ENCODE measurements at places on chromosomes 13 and 19.

- DNase-seq, result no peak
Observed at GRCh38 chr19:46482631-46483030, 11.3 kb upstream of the PNMA8A start.

DNA sequence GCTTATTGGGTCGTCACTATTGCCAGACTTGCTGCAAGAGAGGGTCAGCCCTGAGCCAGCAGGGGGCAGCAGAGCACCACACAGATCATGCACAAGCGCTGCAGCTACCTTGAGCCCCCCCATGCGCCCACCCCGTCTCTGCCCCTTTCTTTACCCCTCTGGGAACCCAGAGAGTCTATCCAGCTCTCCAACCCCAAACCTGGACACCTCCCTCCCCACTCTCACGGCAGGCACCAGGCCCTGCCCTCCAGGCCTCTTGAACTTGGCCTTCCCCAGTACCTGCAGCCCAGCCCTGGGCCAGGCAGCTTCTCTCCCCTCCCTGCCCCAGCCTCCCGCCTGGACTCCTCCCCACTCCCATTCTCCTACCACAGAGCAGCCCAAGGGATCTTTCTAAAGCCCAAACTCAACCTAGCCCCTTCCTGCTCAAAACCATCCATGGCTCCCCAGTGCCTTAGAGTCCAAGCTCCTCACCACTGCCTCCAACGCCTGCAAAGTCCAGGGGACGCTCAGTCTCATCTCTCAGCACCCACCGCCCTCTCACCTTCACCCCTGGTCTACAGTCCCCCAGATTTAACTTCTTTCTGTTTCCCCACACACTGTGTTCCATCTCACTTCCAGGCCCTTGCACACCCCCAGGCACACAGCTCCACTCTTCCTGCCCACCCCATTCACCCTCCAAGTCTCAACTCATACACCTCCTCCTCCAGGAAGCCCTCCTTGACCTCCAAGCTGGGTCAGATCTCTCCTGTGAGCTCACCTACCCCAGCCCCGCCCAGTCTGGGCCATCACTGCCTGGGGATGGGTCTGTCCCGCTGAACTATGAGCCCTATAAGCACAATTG is 9.4 kb upstream of the CEACAM16 start:
- DNase-seq, result peak; percentile 76

DNA sequence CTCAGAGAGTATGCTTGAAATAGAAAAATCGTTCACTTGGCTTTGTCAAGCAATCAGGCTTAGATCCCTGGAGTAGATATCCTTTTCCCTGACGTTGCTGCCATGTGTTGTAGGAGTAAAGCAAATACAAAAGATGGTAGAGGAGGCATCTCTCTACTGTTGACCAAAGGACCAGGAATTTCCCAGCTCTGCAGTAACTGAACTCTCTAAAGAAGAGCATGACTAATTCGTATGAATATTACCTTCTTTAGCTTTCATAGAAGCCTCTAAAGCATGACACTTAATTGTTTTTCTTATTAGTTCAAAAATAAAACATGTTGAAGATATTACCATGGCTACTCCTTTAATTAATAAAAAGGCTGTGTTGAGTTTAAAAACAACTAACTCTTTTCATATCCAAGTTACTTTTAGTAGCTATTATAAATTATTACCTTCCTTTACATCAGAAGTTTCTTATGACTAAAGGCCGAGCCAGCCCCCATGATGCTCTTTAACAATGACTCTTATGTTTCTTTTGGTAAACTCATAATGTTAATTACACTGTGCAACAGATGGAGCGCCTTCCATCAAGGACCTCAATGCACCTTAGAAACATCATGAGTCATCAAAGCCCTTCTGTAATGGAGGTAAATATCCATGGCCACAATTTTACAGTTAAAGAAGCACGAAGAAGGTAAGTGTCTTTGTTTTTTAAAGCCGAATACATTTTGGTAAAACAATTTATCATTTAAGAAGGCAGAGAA is 352.4 kb downstream of the KLF5 start:
- no peak for DNase-seq

GRCh38 chr13:65532231-65532630 is 1697.9 kb downstream of the PCDH9 start:
- no peak for DNase-seq

GRCh38 chr13:28729541-28729940 is 10.8 kb upstream of the SLC46A3 start:
- no peak for DNase-seq

- no peak for DNase-seq
Observed at GRCh38 chr13:32431361-32431760, 3.4 kb upstream of the N4BP2L1 start.

- no peak for DNase-seq
Observed at GRCh38 chr19:20367811-20368294, 197.7 kb downstream of the ZNF737 start.

DNA sequence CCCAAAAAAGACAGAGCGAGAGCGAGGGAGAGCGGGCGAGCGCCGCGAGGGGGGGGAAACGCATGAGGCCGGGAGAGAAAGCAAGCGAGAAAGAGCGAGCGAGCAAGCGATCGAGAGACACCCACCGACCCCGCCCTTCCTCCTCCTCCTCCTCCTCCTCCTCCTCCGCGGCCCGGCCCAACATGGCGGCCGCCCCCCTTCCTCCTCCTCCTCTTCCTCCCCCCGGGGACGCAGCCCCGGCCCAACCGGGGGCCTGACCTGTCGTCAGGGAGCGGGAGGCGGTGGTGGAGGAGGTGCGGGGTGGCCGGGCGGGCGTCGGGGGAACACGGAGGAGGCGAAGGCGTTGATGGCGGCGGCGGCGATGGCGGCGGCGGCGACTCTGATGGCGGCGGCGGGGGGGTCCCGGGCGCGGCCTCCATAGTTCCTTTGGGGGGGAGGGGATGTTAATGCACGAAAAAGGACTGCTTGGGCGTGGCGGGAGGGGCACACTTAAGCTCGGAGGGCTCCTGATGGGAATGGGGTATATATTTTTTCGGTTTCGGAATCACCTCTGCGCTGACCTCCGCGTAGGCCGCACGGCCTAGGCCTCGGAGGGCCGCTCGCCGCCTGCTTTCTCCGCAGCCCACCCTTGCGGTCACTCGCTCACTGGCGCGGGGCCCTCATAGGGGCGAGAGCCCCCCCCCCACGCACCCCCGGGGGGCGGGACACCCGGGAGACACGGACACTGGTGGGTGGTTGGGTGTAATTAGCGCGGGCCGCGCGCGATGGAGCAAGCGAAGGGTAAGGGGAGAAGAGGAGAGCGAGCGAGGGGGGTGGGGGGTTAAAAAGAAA is 1.2 kb downstream of the ZC3H4 start:
- DNase-seq, result peak; percentile 75

DNA sequence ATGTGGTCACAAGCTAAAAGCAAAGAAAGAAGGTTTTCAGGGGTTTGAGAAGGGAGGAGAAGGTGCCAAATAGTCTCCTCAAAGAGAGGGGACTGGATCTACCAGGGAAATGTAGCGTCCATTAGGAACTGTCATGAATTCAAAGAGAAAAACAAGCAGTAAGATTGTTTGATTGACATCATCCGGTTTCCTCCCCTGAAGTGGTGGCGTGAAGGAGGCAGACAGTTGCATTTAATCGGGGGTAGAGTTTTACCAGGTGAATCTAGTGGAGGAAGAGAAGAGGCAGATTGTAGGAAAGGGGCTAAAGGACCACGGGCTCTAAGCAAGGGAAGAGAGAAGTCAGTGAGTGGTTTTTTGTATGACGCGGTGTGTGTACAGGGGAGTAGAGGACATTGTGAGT is 13.0 kb upstream of the CYSLTR2 start:
- no peak for DNase-seq

DNA sequence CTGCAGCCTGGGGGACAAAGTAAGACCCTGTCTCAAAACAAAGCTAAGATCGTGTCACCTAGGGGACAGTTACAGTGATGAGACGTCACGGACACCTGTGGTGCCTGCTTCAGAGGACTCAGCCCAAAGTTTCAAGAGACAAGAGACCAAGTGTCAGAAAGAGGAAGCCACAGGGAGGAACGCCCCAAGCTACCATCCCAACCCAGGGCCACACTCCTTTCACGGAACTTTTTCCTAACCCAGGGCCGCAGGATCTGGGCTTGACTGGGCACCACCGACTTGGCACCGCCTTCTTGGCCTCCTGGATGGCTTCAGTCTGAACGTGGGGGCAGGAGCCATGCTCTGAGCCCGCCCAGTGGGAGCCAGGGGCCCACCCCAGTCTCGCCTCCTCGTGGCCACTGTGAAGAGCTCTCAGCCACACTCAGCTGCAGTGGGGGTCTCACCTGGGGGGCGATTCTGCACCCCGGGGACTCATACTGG is 8.5 kb downstream of the MOB3A start:
- peak; percentile 43 for DNase-seq

DNA sequence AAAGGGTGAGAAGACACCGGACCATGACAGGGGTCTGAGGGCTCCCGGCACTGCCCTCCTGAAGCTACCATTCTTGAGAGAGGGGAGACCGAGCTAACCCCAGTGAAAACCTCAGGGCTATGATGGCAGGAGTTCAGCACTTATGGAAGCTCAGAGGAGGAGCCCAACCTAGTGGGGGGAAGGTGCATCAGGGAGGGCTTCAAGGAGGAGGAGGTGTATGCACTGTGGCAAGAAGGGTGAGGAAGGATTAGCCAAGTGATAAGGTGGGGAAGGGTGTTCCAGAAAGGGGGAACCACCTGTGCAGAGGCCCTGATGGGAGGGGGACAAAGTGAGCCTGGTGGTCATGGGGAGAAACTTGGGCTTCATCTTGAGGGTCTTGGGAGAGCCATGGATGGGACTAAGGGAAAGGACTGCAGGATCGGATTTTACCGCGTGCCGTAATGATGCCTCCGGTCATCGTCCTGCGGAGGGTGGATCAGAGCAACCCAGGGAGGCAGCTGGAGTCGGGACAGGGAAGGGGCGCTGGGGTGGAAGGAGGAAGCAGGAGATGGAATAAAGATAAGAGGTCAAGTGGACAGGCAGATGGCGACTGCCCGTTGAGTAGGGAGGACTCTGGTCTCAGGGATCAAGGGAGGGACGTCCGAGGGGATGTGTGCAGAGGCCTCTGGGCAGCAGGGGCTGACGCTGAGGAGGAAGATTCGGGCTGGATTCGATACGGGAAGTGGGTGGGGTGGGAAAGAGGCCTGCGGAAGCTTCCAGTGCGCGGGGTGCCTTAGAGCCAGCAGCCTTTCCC is 13.3 kb upstream of the PSMD8 start:
- DNase-seq, result peak; percentile 2

DNA sequence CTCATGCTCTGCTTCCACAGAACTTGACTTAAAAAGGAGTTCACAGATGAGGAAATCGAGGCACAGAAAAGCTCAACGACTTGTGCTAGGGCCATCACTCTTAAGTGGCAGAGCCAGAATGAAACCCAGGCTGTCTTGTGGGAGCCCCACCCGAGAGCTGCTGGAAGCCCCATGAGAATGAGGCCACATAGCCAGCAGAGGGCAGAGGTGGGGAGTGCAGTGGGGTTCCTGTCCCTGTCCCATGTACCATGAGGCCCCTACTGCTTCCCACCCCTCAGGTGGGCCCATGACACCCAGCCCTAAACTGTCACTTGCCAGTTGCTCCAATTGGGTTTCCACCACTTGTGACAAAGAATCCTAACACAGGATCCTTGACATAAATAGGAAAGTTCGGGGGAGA is 175.9 kb downstream of the IRS2 start:
- DNase-seq, result peak; percentile 61

- DNase-seq, result no peak
Observed at GRCh38 chr13:59464926-59465325, 698.8 kb downstream of the DIAPH3 start.

DNA sequence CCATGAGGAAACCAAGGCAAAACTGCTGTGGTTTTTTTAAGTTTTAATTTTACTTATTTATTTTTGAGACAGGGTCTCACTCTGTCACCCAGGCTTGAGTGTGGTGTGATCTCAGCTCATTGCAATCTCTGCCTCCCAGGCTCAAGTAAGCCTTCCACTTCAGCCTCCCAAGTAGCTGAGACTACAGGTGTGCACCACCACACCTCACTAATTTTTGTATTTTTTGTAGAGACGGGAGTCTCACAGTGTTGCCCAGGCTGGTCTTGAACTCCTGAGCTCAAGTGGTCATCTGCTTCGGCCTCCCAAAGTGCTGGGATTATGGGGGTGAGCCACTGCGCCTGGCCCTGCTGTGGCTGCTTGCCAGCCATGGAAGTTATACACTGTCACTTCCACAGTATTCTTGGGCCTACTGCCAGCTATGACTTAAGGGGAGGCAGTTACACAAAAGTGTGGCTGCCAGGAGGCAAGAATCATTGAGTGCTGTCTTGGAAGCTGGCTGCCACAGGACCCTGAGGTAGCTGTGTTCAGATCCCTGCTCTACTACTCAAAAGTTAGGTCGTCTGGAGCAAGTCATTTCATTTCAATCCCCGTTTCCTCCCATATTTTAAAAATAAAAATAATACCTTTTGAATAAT is 12.7 kb downstream of the FARP1 start:
- no peak for DNase-seq

- no peak for DNase-seq
Observed at GRCh38 chr13:37039896-37040295, 19.6 kb downstream of the SUPT20H start.

GRCh38 chr19:38455031-38455430 is 21.5 kb downstream of the RYR1 start:
- no peak for DNase-seq

DNA sequence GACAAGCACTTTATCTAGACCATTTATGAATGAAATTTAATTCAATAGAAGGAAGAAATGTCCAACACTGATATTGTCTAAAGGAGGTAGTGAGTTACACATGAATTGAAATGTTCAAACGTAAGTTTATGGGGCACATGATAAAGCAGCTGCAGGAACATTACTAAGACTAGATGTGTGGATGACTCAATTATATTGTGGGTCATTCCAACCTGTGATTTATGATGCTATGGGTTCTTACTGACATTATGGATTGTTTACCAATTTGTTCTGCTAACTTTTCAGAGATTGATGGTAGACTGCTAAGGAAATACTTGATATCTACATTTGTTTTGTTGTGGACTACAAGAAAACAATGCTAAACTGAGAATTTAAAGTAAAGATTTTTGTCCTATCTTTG is 56.1 kb upstream of the ATXN8OS start:
- DNase-seq, result no peak

DNA sequence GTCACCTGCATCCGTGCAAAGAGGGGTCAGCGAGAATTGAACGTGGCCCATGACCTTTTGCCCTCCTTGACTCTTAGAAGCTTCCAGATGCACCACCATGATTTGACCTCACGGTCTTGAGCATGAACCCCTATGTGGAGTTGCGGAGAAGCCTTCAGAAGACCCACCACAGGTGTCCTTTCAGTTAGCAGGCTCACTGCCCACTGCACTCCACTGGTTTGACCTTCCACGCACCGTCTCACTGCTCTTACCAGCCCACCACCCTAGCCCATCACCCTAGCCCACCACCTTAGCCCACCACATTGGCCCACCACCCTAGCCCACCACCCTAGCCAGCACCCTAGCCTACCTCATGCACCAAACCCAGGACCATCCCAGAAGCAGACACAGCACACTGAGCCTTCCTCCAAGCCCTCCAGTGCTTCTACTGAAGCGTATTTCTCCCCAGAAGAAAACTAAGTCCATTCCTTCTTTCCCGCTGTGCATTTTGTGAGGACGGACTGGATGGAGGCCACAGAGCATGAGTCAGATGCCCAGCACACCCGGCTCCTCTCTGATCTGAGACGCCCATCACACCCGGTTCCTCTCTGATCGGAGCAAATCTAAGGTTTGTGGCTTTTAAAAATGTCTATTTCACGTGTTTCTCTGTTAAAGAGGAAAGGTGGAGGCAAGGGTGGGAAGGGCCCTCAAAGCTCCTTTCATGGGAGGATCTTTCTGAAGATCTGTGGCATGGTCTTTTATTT is 45.8 kb downstream of the SOX1 start:
- DNase-seq, result no peak

GRCh38 chr19:31231237-31231636 is 118.0 kb downstream of the TSHZ3 start:
- no peak for DNase-seq
